ENCODE measurements at places on chromosomes 7 and 10. TPM values are rescaled to one million over a fixed set of nuclear protein-coding genes. Genes with fewer than 3 reads are reported as not detected.

CALHM3 gene
- total RNA-seq = 0.67 TPM

RAMP3 gene
- not detected for total RNA-seq

KIAA1549 gene
- total RNA-seq = 1.1 TPM

SLC13A1 gene
- not detected for total RNA-seq

GRCh38 chr10:59346321-59346720 lies 16.0 kb downstream of the FAM13C start:
- DNase-seq = no peak

GRCh38 chr7:27167916-27168264 lies 2.6 kb upstream of the HOXA9 start:
- DNase-seq = peak; percentile 9

GRCh38 chr7:140127360-140128127 lies 49.2 kb downstream of the KDM7A start:
- DNase-seq = no peak

GRCh38 chr7:1769286-1770200 lies 99.5 kb downstream of the ELFN1 start:
- DNase-seq = no peak

GRCh38 chr10:100725869-100726426 lies 19.4 kb upstream of the PAX2 start:
- DNase-seq = no peak

DNA sequence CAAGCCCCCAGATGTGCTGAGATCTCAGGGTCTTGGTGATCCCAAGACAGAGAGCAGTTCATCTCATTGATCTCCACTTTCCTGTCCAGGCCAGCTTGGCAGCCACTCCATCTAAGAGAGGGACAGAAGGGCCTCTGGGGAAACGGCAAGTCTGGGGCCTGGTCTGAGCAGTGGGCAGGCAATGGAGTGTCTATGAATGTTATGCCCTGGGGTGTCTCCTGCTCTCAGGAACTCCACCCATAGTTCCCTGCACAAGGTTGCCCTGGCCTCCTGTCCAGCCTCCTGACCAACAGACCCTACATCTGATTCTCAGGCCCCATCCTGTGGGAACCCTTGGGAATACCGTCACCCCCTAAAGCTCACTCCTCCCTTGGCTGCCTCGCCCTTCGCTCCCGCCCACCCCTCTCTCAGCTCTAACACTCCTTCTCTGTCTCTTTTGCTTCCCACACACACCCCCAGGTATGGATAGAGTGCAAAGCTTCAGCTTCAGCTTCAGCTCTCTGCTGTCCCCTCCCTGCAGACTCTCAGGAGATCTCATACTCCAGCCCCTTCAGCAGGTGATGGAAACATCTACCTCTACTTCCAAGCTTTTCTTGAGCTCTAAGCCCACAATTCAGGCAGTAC lies 83.0 kb downstream of the HIF1AN start:
- no peak for DNase-seq

DNA sequence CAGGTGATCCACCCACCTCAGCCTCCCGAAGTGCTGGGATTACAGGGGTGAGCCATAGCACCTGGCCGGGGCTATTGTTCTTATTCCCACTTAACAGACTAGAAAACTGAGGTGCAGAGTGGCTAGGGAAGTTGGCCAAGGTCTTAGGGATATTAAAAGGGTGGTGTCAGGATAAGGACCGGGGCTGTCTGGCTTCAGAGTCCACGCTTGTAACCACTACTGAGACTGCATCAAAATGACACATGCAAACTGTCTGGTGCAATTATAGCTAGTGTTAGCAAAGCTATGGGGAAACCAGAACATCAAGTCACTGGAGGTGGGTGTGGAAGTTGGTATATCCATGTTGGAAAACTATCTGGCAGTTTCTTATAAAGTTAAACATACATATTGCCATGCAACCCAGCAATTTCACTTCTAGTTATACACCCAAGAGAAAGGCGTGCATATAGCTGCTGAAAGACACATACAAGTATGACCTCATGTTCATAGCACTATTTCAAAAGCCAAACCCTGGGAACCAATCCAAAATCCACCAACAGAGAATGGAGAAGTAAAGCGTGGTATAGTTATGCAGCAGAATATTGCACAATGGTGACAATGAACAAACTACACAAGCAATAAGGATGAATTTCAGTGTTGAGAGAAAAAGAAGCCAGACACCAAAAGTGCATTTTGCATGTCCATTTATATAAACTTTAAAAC lies 33.9 kb upstream of the EEPD1 start:
- no peak for DNase-seq

GRCh38 chr10:119252051-119252465 lies 44.7 kb downstream of the GRK5 start:
- DNase-seq = no peak

DNA sequence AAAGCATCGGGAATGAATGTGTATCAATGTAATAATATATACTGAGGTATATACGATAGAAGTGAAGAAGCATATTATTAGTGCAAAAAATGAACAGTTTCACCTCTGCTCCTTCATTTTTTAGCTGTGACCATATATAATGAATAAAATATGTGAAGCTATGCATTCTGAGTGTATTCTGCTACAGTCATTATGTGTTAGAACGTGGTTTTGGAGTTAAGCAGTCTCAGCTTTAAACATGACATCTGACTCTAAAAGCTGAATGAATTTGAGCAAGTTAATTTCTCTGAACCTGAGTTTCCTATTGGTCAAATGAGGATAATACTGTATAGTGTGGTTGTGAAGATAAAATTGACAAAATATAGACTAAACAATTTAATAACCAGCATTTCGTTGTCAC lies 358.1 kb downstream of the SUGCT start:
- DNase-seq = no peak

- DNase-seq = no peak
Observed at GRCh38 chr7:50696810-50697582, 85.7 kb downstream of the GRB10 start.

DNA sequence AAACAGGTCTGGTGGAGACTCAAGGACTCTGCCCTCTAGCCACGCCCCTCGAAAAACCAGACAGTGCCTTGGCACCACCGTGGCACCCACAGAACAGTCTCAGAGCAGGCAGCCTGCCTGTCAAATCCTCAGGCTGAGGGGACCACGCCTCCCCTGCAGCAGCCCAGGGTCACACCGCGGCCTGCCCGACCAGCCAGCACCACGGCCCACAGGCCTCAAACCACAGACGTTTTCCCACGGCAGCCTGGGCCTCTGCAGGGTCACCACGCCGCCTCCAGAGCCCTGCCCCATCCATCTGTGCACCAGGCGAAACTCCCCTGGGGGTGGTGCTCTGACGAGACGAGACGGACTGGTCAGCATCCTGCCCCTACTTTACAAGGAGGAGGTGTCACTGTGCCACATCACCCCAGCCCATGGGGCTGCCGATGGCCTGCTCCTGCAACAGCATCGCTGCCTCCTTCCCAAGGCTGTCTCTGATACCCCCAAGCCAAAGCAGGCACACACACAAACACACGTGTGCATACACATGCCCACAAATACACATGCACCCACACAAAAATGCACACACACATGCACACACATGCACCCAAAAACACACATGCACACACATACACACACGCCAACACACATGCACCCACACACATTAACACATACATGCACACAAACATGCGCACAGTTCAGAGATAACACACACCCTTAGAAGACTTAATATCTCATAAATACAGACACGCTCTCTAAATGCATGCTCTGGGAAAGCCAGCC lies 24.6 kb downstream of the PAPOLB start:
- no peak for DNase-seq

DNA sequence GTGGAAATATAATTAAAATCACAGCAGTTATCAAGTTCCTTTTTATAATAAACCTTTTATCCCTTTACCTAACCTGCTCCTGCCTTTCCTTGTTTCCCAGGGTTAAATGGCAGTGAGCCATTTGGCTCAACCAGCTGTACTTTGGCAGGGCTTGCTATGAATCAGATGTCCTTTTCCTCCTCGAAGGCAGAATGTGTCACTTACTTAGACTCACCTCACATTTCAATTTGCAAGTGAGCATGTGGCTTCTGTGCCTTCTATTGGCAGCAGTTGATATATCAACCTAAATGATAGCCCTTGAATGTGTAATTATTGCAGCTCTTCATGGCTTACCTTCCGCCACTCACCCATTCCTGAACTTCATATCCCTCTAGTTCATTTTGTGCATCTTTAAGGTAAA lies 301.7 kb downstream of the CSTF2T start:
- no peak for DNase-seq

- DNase-seq = no peak
Observed at GRCh38 chr7:149850716-149851115, 12.5 kb downstream of the ZNF862 start.
